ENCODE measurements at places on chromosomes 6 and 20.

GRCh38 chr6:148398678-148399077, 56.0 kb downstream of the SASH1 start:
- no peak for DNase-seq

DNA sequence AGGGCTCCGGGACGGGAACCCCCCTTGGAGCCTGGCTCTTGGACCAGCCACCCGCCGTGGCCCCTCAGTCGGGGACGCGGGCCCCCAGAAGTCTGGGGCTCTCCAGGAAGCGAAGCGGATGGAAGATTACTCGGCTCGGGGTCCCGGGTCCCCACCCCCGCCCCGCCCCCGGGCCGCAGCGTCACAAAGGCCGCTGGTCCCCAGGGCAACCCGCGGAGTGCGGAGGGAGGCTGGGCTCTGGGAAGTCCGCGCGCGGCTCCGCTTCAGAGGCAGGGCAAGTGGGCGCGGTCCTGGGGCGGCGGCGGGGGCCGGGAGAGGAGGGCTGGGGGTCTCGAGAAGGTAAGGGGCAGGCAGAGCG, at the start of gene FNDC11:
Gene FNDC11 (plus strand): TSS at position 227 of the 358 bp plus-strand sequence. CDS start 1,505 bp downstream, outside the sequence.
- no peak for DNase-seq

DNA sequence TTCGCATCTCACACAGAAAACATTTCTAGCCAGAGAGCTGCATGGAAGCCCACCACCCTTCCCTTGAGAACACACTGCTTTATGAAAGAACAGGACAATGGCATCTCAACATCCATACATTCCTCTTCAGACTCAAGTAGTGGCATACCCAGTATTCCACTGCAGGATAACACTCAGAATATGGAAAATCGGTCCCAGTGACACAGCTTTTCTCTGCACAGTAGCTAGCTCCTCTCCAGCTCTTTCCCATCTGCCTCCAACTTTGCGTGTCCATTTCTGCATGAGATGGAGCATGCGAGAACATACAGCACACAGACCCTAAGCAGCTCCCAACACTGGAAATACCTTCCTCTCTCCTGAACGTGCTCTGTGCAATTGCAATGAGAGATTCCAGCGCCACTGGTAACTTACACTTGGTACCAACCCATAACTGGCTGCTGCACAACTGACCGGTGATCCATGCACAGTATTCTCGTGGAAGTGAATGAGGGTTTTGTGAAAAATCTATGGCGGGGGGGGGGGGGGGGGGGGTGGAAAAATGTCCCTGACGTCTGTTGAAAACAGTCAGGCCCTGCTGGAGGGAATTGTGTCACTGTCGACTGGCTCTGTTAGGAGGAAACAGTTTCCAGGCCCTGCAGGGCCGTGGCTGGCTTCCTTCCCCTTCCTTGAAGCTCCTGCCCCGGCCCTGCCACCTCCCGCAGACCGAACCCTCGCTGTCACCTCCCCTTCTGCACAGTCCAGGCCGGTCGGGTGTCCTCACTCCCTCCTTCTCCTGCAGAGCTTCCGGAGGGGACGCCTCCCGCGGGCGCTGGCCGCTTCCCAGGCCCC, 265.9 kb upstream of the QKI start:
- DNase-seq, result no peak

- DNase-seq, result no peak
These were observed 16.2 kb upstream of the FAM135A start for GRCh38 chr6:70396796-70397729.

All from AG09319 (cell line).